Naive thymus-derived CD8-positive, alpha-beta T cell (primary cell): ENCODE measurements at places on chromosomes 5 and 9. TPM values are rescaled to one million over a fixed set of nuclear protein-coding genes. Genes with fewer than 3 reads are reported as not detected.

Gene HMCN2
- not detected for total RNA-seq

Gene NTNG2
- total RNA-seq, result 8.5 TPM

Gene IFNB1
- not detected for total RNA-seq

Gene LHFPL2
- 1.4 TPM for total RNA-seq

Gene NME5
- total RNA-seq, result not detected

Gene CDK5RAP2
- total RNA-seq, result 94.9 TPM

Gene PDE6A
- not detected for total RNA-seq
